Caco-2 (cell line): ENCODE measurements at places on chromosomes 6 and 20. TPM values are rescaled to one million over a fixed set of nuclear protein-coding genes. Genes with fewer than 3 reads are reported as not detected.

The FNDC1 gene
- not detected in 2 replicates for total RNA-seq

The KCNS1 gene
- total RNA-seq = 0.09 TPM in 1 of 2 replicates, not detected in the other

The GSTA3 gene
- total RNA-seq = not detected in 2 replicates

DNA sequence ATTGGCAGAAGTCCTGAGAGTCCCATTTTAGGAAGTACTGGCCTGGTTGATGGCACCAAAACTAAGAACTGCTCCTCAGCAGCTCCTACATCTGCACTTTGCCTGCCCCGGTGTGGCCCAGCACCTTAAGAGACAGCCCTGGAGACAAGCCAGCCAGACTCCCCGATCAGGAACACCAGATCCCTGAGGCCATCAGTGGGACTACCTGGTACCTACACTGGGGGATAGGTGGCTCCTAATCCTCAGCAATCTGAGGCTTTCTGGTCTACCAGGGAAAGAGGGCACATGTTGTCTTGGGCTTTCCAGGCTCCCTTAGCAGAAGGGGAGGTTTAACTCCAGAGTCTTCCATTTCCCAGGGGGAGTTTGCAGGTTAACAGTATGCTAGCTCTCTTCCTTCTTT lies at the start of gene WFDC6:
WFDC6 (minus strand) TSS at position 101 of the 400 bp plus-strand sequence; CDS start at position 26, 75 bp downstream.
- no peaks in the 10 kb centered on the region for H3K4me1 ChIP-seq
- no peak for DNase-seq
- no peak within 1 kb of the TSS for H3K4me3 ChIP-seq

DNA sequence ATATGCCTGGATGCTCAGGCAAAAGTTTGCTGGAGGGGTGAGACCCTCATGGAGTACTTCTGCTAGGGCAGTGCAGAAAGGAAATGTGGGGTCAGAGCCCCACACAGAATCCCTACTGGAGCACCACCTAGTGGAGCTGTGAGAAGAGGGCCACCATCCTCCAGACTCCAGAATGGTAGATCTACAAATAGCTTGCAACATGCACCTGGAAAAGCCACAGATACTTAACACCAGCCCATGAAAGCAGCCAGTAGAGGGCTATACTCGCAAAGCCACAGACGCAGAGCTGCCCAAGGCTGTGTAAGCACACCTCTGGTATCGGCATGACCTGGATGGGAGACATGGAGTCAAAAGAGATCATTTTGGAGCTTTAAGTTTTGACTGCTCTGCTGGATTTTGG lies 60.7 kb upstream of the GJE1 start:
- H3K36me3 ChIP-seq = no peaks in the 10 kb centered on the region
- peak; percentile 20 for DNase-seq
- no peak overlapping the region for H3K27ac ChIP-seq
- no peaks in the 10 kb centered on the region for H3K27me3 ChIP-seq

The EYA2 gene
- 0.25 and 0.30 TPM in 2 replicates for total RNA-seq

The TRIM10 gene
- 0.95 and 1.4 TPM in 2 replicates for total RNA-seq

- H3K27ac ChIP-seq = no peak overlapping the region
- no peak for DNase-seq
- H3K4me3 ChIP-seq = no peak overlapping the region
Observed at GRCh38 chr20:45157962-45158361, 16.7 kb upstream of the PI3 start.

DNA sequence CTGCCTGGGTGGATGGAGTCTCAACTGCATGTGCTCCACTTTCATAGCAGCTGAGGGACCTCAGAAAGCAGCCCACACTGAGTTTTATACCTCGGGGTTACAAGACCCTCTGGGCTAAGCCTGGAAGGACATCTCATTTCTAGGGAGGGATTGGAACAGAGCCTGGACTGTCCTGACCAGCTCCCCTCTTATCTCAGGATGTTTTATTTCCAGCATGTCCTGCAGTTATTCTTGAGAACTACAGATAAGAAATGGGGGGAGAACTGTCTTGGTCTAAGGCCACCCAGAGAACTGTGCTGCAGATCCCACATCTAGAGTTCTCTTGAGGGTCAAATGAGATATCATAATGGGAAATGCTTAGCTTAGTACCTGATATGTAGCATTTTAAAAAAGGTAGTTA lies 97.3 kb upstream of the CHD6 start:
- H3K27ac ChIP-seq = no peak overlapping the region
- no peak for DNase-seq
- no peaks in the 10 kb centered on the region for H3K27me3 ChIP-seq
- no peaks in the 10 kb centered on the region for H3K4me1 ChIP-seq
- no peak overlapping the region for H3K4me3 ChIP-seq
- no peaks in the 10 kb centered on the region for H3K36me3 ChIP-seq

The HFE gene
- total RNA-seq = 5.7 and 7.4 TPM in 2 replicates
